ENCODE measurements at places on chromosomes 6 and 20.

DNA sequence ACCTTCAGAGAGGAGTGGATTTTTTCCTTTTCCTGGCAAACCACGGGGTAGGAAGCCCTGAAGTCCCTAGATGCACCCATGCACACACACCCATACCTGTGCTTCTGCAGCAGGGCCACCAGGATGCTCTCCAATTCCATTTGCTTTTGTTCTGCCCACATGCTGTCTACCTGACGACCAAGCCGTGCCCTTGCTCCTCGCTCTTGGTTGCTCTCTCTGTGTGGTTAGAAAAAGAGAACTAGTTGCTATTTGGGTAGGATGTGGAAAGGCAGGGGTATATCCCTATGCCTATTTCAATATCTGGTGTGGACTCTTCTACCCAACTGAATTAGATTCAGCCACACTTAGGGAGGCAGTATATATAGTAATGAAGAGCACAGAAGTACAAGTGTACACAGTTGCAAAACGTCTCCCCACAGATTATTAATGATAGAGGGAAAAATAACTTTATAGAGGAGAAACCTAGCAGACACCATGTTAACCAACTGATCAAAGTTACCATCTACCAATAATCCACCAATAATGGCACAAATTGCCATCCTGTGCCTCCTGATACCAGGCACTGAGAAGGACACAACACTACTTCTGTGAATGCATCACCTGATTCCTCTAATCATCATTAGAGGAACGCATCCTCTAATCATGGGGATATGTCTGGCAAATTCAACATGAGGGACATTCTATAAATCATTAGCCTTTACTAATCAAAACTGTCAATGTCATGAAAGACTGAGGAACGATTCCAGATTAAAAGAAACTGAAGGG lies 7.3 kb downstream of the GHRH start:
- no peak for DNase-seq

DNA sequence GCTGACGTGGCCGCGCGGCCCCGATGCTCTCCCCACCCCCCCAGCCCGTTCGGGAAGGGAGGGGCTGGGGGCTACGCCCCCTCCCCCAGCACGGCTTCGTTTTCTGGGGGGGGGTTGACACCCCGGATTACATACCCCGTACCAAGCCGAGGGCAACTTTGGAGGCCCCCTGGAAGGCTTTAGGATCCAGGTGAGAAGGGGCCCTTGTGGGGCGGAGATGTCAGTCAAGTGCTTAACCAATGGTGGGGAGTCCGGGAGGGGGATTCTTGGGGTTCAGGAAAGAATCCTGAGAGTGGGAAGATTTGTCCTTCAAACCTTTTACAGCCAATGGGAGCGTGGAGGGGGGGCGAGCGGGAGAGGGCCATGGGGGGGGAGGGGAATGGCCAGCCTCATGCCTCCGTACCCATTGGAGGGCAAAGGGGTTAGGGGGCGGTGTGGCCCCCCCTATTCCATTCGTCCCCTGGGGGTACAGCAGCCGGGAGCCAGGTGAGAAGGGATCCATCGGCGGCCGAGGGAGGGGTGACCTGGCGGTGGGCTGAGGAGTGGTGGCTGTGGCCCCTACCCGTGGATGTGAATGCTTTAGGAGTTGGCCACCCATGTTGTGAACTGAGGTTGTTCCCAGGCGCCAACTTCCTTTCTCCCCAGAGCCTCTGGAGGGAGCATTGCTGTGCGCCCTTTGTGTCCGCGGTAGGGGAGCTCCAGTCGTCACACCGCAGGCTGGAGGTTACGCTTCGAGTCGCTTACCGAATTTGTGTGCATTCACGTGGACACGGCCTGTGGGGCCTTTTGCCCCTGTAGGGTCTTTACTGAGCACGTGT lies 682 bp downstream of the BRD2 start:
- peak; percentile 27 for DNase-seq

- no peak for DNase-seq
Observed at GRCh38 chr6:27829453-27830211, 82.6 kb downstream of the OR2B2 start.

- no peak for DNase-seq
Observed at GRCh38 chr6:52534363-52534762, 42.5 kb downstream of the TRAM2 start.

- no peak for DNase-seq
Observed at GRCh38 chr6:76885861-76886301, 577.4 kb downstream of the HTR1B start.

DNA sequence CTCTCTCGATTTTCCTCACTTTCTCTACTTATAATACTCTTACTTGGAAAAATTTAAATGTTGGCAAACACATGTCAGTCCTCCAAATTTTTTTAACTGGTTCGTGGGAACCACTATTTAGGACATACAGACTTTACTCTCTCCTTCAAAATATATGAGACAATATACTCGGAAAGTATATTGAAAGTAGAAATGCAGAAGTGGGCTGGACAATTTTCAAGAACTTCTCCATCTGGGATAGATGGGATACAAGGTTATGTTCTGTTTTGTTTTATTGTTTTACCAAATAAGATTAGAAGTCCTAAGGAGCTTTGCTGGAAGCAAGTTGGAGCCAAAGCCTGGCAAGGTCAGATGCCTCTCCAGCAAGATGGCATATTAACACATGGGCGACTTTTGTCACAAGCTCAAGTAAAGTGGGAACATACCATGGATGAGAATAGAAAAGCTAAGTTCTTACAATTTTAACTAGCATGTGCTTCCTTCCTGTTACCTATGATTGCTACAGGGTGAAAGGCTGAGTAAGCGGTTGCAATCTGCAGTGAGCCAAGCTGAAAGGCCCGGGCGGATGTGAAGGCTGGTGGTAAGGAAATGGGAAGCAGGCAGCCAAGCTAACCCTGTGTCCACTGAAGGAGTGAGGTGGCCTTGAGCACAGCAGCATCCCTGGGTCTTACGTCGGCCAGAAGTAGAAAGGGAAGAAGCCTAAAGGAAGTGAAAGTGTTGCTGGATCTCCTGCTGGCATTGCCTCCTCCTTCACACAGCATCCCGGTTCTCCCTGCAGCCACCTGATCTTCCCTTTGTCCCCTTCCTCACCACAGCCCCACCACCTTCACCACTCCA lies 7.1 kb downstream of the MAP3K5 start:
- no peak for DNase-seq

GRCh38 chr20:4637081-4637797 lies 84.5 kb upstream of the PRND start:
- DNase-seq: no peak

DNA sequence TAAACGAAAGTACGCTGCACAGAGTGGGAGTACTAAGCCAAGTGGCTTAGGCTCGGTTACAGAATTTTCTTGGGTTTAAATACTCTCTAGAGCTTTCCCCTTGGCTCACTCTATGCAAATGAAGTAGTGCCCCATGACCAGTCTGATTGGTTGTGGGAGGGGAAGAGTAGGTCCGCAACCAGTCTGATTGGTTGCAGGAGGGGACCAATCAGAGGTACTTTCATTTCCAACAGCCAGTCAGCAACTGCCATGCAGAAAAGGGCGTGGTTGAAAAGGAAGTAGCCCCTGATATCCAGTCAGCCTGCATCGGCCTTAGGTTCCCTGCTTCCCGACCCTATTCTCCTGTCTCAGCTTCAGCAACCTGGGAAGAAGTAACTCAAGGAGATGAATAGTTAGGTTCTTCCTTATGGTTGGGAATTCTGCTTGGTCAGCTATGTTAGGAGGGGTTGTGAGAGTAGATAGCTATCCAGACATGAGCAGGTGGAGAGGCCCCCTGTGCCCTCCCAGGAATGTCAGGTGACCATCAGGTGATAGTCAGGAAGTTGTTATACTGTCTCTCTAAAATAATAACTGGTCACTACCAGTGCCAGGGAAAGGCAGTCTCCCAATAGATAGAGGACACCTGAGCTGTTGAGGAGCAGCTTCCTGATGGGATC lies 57.4 kb downstream of the FARS2 start:
- no peak for DNase-seq
